Renal cortical epithelial cell (primary cell): ENCODE measurements at places on chromosomes 13 and 19.

GRCh38 chr19:51246164-51246552, 4.7 kb upstream of the SIGLECL1 start:
- DNase-seq = peak; percentile 83

- DNase-seq = no peak
Measured at GRCh38 chr13:110498327-110498726, 63.2 kb downstream of the RAB20 start.

DNA sequence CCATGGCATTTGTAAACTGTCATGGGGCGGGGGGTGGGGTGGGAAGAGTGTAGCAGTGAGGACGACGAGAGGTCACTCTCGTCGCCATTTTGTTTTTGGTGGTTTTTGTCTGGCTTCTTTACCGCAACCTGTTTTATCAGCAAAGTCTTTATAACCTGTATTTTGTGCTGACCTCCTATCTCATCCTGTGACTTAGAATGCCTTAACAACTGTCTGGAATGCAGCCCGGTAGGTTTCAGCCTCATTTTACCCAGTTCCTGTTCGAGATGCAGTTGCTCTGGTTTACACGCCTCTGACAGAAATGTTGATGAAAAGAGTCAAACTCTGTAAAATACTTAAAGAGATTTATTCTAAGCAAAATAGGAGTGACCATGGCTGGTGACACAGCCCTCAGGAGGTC, 852.0 kb downstream of the DACH1 start:
- no peak for DNase-seq

DNA sequence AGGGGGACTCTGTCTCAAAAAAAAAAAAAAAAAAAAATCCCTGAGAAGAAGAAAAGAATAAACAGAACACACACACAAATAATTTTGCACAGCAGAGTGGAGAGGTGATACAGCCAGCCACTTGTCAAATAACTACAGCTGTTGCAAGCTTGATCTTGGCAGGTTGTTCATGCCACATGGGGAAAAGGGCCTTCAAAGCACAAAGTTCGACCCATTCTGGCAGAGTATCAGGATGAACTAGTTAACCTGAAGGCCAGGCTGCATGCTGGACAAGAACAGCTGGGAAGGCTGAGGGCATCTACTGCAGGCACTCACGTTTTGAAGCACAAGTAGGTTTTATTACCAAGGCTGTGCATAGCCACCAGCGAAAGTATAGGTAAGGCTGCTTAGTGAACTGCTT, 104.1 kb downstream of the KCTD15 start:
- no peak for DNase-seq

DNA sequence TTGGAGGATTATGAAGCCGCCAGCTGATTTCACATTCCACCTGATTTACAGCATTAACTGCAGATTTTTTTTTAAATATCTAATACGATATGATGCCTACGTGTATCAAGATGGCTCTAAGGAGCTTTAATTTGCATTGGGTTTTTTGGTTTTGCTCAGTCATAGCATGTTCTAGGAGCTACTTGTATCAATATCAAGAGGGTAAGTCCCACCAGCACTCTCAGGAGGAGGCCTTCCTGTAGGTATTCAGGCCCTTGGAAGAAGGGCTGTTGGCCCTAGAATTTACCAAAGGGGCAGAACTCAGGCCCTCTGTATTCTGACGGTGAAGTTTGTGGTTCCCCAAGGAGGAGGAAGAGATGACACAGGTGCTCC, 97.2 kb upstream of the IPO5 start:
- no peak for DNase-seq

DNA sequence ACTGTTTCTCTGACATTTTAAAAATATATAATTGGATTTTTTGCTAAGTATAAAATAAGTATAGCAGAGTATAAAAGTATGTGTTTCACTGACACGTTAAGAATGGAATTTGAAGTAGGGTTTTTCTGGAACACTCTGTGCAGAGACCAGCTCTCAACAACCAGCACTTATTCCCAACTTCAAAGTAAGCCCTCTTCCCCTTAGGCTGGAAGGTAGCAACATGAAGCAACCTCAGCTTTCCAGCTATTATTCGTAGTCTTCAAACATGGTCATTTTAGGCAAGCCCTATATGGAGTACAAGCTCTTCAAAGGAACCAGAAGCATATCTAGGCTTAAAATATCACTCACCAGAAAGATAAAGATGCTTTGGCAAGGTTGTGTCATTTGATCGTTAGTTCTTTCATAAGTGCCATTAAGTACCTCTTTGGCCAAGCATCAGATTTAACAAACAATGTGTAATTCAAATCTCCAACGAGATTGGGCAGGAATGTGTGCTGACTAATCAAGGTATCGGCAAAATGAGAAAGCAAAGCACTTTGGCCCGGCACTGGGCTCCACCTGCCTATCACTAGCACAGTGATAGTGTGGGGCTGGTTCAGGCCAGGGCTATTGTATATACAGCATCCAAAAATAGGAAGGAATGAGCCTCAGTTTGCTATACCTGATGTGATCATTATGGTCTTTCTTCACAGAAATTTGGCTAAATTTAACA, 95.9 kb upstream of the FREM2 start:
- DNase-seq = no peak

GRCh38 chr13:111947876-111948275, 119.1 kb upstream of the SOX1 start:
- DNase-seq = no peak
